Uterus (tissue), 4 donors: ENCODE measurements at places on chromosomes 1 and 21.

- no peak for DNase-seq
These were observed 110.0 kb upstream of the SPAG17 start for GRCh38 chr1:118294875-118295642.

- no peak for DNase-seq
These were observed 6.3 kb upstream of the IL20 start for GRCh38 chr1:206859082-206859521.

- no peak for DNase-seq
These were observed 376.5 kb downstream of the LRRIQ3 start for GRCh38 chr1:73821520-73821919.

GRCh38 chr1:11144570-11145256 lies 44.4 kb upstream of the ANGPTL7 start:
- no peak for DNase-seq

DNA sequence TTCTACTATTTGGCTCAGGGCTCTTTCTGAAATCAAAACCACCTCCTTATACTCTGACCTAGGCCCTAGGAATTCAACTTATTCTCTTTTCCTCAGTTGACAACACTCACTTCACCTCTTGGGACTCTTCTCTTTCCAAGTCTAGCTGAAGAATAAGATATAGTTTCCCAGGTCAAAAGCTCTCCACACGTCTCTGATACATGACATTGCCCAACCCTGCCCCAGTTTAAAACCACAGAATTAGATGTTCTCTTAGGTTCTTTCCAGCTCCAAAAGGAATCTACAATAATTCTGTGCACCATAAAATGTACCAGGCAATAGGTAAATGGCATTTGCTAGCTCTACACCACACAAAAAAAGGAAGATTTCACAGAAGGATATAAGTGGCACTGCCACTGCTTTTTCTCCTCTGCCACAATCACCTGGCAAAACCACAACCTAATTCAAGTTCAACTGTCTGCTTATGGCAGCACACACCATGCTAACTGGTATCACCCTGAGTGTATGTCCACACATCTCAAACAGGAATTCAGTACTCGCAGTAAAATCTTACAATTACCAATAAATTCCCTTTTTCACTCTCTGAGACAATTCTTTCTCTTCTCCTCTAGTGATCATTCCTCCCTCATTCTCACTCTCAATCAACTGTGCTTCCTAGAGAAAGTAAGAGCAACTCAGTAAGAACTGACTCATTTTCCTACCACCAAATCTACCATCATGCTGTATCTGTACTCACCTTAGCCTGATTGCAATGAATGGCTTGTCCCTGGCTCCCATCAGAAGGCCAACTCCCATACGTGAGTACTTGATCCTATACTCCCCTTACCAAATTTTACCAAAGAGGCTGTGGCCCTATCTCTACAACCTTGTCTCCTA lies 27.3 kb downstream of the ZBTB8OS start:
- DNase-seq, result no peak

GRCh38 chr1:243806310-243806709 lies 43.7 kb downstream of the AKT3 start:
- DNase-seq, result no peak

DNA sequence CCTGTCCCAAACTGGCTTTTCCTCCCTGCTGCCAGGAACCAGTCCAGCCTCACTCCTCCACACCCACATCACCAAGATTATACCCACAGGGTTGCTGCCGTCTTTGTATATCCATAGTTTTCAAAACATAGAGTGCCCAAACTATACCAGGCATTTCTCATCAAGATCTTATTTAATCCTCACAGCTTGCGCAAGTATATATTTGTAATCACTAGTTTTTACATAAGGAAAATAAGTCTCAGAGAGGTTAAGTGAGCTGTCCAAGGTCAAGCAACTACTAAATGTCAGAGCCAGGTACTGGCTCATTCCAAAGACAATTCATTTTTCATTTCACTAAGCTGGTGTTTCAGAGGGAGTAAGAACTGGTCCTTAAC lies 34.9 kb upstream of the ZNF362 start:
- no peak for DNase-seq

DNA sequence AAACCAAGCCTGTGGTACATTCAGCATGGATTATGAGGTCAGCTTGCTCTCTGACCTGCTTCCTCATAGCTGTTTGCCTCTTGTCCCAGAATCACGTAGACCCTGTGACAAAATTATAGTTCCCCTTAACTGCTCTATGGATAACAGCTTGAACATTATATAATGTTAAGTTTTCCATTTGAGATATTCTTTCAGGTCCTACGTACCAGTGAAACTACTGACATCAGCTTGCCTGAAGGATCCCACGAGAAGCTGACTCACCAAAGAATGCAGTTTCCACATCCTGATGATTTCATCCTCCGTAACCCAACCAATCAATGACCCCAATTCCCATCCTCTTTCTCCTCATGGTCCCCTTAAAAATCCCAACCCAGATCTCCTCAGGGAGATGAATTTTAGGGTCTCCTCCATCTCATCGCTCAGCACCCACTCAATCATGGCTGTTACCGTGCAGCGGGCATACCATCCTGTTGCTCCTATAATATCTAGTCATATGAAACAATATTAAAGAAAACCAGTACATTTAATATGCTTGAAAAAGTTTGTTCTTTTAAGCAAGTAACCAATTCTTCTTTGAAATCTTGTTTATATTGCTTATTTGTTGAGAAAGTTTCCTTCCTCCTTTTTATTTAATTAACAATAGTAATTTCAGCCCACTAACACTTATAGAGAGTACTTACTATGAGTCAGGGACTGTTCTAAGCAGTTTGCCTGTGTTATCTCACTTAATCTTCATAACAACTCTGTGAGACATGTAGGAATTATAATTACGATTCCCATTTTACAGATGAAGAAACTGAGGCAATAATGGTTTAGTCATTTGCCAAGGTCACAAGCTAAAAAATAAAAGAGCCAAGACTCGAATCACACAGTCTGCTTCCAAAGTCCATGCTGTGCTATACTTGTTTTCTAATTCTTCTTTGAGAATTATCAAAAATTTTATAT lies 27.4 kb downstream of the CHML start:
- no peak for DNase-seq

DNA sequence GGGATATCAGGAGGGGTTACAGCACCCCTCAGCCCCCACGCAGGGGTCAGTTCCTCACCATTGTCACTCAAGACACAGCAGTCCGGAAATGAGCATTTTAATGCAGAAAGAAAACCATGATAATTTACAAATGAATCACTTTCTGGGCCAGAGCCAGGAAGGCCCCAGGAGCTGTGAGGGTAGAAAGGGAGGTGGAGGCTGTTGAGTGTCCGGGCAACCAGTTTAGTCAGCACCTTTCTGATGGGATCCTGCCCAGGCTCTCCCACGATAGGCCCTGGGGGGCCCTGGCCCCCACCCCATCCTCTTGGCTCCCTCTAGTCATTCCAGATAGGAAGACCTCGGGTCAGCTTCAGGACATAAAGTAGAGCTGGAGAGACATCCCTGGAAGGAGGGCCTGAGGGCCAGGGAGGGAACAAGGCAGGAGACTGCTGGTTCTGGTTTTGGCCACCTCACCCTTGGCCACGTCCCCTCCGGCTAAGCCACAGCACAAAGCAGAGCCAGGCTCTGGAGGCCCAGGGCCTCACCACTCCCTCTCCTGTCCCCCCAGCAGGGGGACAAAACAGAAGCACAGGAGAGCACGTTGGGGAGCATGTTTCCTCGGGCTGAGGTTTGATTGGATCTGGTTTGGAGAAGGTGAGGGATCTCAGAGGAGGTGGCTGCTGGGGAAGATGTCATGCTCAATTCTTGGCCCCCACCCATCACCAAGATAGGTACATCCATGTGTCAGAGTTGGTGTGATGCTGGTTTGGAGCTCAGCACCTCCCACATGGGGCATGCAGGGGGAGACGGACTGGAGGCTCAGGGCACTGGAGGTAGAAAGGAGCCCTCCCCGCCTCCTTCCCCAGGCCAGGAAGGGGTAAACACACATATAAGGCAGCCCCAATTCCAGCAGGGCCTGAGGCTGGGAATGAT lies 20.6 kb downstream of the ETNK2 start:
- peak; percentile 87 for DNase-seq

DNA sequence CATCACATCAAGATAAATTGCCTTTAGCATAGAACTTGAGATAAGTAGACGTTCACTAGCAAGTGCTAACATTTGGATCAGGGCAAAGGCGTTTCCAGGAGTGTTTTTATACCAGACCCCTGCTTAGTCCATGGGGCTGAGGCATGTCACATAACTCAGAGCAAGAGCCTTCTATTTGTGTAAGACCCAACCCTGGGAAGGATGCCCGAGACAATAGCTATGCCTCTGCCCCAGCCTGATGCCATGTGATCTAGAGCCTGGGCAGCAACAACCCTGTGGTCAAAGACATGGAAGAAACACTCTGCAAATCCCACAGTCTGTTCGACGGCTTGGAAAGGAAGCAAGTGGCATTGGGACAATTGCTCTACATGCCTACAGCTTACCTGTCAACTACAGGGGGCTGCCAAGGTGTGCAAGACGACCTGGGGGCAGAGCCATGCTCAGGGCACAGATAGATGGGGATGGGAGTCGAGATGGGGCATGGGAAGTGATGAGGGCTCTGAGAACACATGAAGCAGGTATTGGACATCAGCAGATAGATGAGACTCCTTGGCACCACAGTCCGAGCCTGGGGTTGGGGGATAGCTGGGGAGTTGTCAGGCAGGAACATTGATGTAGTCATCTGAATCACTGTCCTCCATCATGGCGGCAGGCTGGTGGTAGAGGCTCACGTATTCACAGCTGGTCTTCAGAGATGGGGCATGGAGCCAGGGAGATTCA lies 7.3 kb downstream of the IL24 start:
- DNase-seq, result no peak

GRCh38 chr1:178946416-178946815 lies 75.5 kb upstream of the ANGPTL1 start:
- no peak for DNase-seq

- no peak for DNase-seq
These were observed 82.0 kb upstream of the JAK1 start for GRCh38 chr1:65048335-65048734.

DNA sequence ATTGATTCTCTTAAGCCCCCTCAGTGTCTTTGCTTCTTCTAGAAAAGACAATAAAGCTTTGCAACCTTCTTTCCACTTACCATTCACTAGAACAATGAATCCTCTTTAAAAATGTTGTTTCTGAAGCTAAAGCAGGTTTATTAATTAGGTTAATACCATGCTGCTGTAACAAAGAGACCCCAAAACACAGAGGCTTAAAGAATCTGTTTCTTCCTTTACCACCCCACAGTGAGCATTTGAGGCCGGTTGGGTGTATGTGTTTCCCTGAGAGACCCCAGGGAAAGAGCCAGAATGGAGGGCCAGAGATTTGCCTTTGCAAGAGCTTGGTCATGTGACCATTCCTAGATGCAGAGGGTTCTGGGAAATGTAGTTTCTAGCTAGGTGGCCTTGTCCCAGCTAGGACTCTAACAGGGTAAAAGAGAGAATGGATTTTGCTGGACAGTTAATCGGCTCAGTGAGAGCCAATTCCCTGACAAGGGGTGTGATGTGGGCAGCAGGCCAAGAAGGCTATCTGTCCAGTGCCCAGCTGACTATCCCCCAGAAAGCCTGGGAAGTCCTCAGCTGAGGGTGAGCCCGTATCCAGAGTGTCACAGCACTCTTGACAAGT lies 191.8 kb upstream of the TMEM51 start:
- no peak for DNase-seq

DNA sequence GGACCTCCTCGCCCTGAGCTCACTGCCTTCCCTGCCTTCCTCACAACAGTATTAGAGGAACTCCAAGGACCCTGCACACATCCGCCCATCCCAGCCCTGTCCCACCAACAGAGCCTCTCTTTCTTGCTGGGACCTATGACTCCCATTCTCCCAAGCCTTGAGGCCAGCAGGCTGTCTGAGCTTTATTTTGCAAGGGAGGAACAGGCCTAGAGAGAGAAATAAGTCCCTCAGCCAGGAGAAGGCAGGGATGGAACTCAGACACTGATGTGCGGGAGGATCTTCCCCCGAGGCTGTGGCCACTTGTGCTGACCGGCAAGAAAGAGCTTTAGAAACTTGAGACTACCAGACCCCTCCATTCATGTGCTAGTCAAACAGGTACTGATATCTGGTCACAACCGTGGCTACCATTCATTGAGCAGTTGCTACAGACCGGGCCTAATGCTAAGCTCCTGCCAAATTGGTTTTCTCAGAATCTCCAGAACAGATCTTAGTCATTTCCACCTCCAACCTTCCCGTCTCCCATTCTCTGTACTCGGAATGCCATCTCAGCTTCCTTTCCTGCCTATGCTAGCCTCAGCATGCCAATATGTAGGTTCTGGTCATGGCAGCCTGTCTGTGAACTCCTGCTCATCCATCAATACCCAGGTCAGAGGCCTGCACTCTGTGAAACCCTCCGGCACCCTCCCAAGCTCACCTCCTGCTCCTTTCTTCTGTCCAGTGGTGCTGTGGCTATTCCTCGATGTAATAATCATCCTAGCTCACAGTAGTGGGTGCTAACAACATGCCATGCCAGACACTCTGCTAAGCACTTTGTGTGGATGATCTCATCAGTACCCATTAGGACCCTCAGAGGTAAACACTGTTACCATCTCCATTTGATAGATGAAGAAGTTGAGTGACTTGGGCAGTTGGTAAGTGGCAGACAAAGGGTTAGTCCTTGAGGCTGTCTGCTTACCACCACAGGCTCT lies 3.8 kb downstream of the TMEM54 start:
- DNase-seq, result no peak

- no peak for DNase-seq
These were observed 82.2 kb downstream of the NIBAN1 start for GRCh38 chr1:184892116-184892515.

- DNase-seq, result no peak
These were observed 8.1 kb upstream of the ACOT7 start for GRCh38 chr1:6401673-6402072.

DNA sequence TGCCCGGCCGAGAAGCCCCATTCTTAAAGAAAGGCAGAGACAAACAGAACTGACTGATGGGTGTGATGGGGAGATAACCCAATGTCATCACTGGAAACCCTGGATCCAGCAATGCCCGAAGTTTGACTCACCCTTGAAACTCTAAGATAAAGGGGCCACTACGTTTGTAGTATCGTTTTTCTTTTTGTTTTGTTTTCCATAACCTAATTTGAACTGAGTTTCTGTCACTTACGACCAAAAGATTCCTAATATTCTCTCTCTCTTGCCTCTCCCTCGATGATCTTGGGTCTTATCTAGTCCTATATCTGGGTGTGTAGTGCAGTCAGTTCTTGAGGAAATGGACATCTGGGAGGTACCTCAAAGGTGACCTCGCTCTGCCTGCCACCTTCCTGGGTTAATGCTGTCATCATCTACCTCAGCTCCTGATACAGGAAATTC lies 57.8 kb upstream of the ID3 start:
- DNase-seq, result no peak

DNA sequence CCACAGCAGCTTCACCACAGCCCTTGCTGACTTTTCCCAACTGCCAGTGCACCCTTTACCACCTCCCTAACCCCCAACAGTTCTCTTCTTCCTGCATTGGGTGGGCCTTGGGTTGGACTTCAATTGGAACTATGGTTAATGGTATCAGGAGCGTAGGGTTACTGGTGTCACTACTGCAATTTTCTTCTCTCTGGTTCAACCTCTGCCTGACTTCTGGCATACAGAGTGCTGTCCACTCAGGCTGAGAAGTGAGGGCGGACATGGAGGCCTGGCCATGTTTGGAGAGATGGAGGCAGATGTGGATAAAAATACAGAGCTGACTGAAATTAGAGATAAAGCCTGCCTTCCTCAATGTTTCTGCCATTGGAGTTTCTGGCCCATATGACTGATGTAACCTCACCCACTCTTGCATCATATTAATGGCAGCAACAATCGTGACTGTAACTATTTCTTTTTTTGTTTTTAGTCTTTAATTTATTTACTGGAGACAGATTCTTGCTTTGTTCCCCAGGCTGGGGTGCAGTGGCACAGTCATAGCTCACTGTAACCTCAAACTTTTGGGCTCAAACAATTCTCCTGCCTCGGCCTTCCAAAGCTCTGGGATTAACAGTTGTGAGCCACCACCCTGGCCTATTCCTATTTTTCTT lies 87.8 kb downstream of the NAV1 start:
- DNase-seq, result no peak
